HuH-7 (cell line): ENCODE measurements at places on chromosomes 4 and X.

GRCh38 chrX:129781680-129782495 is 2.1 kb downstream of the SASH3 start:
- no peak for DNase-seq

DNA sequence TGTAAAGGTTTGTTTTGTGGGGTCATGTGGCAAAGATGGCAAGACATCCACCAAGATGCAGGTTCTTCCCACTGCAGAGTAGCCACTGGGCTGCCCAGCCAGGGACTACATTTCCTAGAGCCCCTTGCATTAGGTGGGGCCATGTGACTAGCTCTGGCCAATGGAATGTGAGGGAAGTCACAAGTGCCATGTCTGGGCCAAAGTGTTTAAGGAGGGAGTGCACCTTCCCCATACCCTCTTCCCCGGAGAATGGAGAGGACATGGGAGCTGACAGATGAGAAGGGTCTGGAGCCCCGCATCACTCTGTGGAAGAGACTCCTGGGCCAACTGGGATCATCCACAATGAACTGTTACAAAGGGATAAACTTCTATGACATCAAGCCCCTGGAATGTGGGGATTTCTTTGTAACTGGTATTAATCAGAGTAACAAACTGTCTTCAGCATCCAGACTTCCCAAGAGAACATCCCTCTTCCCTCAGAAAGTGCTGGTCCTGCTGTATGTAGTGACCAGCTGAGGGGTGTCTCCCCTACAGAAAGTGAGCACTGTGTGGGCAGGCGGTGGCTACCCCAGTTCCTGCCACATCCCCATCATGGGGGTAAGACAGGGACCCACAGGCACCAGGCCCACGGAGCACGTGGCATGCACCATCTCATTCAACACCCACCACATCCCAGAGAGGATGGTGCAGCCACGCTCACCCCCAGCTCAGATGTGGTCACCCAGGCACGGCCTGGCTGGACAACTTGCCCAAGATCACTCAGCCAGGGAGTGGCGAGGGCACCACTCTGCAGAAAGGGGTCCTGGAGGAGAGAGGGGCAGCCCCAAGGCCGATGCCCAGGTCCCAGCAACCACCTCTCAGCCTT is 10.9 kb downstream of the PPP2R2C start:
- no peak for DNase-seq

GRCh38 chr4:22473268-22473667 is 42.6 kb downstream of the ADGRA3 start:
- no peak for DNase-seq

- DNase-seq, result no peak
Measured at GRCh38 chrX:42783451-42783850, 5.5 kb upstream of the PPP1R2C start.

GRCh38 chrX:66622209-66622608 is 16.7 kb downstream of the EDA2R start:
- no peak for DNase-seq

GRCh38 chrX:41538707-41539106 is 91.6 kb downstream of the NYX start:
- DNase-seq, result no peak

DNA sequence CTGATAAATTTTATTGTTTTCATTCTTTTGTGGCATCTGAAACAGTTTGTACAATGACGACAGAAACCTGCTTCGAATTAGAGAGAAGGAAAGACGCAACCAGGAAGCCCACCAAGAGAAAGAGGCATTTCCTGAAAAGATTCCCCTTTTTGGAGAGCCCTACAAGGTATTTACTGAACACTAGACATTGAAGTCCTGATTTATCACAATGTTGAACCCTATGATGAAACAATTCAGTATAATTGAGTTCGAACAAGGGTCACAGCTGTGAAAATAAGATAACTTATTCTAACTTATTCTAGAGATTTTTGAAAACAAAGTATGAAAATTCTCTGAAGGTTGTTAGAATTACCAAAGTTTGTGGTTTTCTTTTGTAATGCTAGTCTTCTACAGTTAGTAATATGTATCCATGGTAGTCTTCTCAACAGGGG is 111.3 kb downstream of the AFF1 start:
- DNase-seq, result no peak

- DNase-seq, result no peak
Measured at GRCh38 chr4:105280338-105281123, 133.9 kb downstream of the TET2 start.

DNA sequence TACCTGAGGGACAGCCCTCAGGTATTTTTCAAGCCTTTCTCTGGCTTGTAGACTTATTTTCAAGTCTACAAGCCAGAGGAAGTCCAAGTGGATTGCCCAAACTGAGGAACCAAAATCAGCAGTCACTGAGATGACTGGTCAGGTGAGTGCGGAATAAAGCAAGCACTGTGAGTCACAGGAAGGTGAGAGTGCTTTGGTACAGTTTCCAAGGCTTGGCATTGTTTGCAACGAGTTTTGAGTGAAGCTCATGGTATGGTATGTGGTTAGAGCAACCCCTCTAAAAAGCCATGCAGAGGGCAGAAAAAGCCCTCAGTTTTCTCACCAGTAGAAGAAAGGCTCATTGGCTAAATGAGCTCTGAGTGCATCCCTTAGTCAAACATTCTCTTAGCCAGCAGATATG is 112.8 kb upstream of the EOLA2 start:
- no peak for DNase-seq

DNA sequence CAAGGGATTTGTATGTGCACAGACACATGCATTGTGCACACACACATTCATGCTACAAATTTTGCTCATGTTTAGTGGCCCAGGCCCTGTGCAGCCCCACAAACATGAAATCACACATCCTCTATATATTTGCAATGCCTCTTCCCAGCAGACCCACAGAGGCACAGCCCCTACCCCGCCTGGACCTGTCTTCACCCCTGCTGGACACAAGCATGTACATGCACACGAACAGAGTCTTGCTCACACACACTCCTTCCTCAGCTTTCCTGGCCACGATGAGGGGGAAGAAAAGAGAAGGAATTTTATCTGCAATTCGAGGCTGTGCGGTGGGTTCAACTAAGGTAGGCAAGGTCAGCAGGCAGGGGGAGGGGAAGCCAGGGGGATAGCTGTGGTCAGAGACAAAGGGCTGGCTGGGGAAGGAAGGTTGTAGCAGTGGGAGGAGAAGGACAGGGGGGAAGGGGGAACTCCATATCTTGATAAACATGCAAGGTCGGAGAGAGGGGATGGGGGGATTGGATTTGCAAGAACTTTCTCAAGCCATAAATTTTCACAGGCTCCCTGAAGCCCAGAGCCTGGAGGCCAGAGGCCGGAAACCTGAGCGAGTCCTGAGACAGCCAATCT is 156.4 kb downstream of the EFNB1 start:
- no peak for DNase-seq

DNA sequence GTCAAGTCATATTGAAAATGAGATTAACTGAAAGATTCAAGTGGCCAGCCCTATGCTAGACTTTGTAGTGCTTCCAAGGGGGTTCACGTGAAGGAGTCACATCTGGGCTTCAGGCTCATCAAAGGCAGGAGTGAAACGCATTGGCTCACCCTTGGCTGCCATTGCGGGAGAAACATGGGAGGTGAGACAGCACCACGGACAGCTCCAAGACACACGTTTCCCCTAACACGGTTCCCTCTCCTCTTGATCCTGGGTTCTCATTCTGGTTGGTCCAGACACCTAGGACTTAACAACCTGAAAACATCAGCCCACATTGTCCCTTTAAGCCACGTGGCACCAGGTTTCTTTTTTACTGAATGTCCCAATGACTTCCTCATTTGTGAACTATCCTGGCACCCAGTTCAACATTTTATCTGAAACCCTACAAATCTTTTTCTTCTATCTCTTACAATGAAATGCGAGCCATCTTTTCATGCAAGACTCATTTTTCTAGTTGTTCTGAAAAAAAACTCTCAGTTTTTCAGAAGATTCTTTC is 279.0 kb upstream of the VCX3A start:
- DNase-seq, result no peak

GRCh38 chr4:164989471-164989870 is 12.0 kb upstream of the TRIM61 start:
- DNase-seq, result no peak

- DNase-seq, result no peak
Measured at GRCh38 chrX:16783452-16783851, 2.8 kb upstream of the TXLNG start.

DNA sequence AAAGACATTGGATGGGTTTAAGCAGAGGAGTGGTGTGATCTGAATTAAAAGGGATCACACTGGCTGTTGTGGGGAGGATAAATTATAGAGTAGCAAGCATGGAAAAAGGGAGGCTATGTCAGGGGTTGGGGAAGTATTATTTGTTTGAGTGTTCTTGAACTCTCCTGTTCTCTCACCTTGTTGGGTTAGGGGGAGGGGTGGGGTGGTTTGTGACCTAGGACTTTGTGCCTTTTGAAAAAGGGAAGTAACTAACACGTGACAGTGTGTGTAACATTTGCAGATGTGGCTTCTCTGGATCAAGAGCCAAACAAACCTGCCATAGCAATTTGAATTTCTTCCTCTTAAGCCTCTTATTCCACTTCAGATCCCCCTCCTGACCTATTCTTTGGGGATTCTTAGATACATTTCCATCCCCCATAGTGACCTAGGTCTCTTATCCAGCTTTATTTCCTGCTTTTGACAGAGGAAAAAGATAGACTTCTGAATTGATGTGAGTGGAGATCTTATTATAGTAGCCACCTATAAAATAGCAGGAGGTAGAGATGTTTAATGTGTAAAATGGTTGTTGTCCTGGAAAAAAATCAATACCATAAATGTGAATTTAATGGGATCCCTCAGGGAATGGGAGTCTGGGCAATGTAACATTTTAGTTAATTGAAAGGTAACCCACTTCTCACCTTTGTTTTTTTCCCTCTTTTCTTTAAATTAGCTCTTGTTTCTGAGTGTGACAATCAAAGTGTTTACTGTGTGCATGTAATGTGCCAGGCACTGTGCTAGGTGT is 120.4 kb downstream of the CT47B1 start:
- DNase-seq, result no peak

DNA sequence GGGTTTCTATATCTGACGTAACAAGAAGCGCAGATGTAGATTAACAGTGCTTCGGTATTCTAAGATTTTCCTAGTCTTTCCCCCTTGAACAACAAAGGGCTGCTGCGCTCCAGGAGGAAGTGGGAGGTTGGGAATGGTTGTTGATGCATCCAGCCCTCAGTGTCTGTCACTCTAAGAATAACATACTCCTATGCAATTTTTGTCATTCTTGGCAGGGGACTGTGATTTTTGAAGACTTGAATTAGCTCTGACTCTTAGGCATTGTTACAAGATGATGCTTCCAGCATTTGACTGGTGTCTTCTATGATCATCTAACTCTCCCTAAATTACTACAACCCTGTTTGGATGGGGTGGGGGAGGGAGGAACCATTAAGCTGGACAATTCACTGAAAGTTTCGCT is 394.2 kb downstream of the ARHGAP24 start:
- no peak for DNase-seq

GRCh38 chrX:128848374-128848773 is 674.9 kb downstream of the SMARCA1 start:
- no peak for DNase-seq

- no peak for DNase-seq
Measured at GRCh38 chr4:100284129-100284880, 94.0 kb upstream of the DDIT4L start.

DNA sequence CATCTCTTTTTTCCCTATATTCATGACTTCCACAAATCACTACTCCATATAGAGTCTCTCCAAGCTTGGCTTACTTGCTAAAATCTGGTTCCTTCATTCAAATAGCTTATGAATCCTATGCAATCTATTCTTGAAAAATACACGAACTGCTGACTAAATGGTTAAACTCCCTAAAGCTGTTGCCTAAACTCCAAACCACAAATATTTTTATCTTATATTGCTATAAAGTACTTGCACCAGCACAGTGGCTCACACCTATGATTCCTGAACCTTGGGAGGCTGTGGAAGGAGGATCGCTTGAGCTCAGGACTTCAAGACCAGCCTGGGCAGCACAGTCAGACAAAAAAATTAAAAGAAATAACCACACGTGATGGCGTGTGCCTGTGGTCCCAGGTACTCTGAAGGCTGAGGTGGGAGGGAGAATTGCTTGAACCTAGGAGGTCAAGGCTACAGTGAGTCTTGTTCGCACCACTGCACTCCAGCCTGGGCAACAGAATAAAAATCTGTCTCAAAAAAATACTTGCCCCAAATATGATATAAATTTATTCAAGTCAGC is 2.2 kb downstream of the FBXO8 start:
- no peak for DNase-seq

- no peak for DNase-seq
Measured at GRCh38 chr4:3329887-3330286, 37.1 kb downstream of the RGS12 start.

GRCh38 chrX:86047174-86047935 is at the start of gene CHM:
Gene CHM (minus strand): TSS chrX:86047558. CDS start chrX:86047532, 26 bp downstream.
- no peak for DNase-seq

DNA sequence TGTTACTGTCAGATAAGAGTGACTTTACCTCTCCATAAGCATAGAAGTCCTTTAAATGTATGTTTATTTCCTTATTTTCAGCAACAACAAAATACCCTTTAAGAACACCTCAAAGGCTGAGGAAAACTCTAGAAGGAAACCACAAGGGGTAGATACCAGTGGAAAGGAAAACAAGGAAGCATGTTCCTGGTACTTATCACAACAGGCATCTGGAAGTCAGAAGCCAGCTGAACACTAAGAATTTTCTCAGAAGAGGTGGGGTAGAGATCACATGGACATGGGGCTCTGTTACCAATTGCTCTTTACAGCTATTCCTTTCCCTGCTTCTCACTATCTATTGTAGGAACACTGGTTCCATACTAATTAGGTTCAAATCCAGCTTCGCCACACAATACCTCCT is 51.5 kb upstream of the BEND2 start:
- no peak for DNase-seq

GRCh38 chr4:142284402-142285221 is 561.5 kb downstream of the INPP4B start:
- no peak for DNase-seq

DNA sequence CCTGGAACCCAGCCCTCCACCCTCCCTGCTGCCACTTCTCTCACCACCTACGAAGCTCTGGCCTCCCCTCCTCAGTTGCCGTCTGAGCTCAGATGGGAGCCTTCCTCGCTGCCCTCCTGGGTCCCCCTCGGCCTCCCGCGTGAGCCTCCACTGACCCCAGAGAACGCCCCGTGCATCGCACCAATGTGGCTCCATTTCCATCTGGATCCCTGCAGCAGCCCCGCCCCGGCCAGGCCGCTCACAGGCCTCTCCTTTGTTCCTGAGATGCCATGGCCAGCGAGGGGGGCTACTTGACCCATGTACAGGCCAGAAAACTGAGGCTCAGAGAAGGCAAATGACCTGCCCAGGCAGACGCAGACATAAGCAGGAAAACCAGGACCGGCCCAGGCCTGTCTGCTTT is 242.4 kb upstream of the PSAPL1 start:
- DNase-seq, result no peak
